ENCODE measurements at places on chromosomes 1 and 21. TPM values are rescaled to one million over a fixed set of nuclear protein-coding genes. Genes with fewer than 3 reads are reported as not detected.

DNA sequence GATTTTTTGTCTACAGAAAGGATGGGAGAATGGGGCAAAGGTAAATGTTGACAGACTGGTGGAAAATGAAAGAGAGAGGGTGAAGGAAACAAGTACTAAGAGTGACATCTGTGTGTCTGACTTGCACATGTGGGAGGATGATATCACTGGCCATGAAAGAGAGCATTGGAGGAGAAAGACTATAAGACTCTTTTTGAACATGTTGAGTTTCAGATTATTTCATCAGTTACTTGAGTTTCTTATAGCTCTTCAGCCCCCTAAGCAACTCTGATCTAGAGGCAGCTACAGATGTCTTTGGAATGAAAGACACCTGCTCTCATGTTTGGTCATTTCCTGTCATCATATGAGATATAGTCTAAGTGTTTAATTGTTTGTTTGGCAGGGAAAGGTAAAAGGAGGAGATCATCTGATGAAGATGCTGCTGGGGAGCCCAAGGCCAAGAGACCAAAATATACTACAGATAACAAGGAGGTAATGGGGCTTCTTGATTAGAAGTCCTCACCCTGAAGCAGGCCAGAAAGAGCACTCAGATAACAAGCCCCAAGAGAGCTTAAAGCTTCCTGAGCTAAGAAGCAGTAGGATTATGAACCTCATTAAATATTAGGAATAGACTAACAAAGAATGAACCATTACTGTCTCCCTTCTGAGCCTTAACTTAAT, 4.5 kb downstream of the POLR3C start:
- DNase-seq: no peak

- DNase-seq: no peak
Observed at GRCh38 chr1:167708940-167709389, 12.8 kb upstream of the MPZL1 start.

- DNase-seq: no peak
Observed at GRCh38 chr1:81050390-81050789, 750.3 kb upstream of the ADGRL2 start.

Gene UTS2
- not detected for total RNA-seq

Data from neural progenitor cell (in vitro differentiated cells).